Spinal cord (tissue), 10 donors: ENCODE measurements at places on chromosomes 2 and 18. TPM values are rescaled to one million over a fixed set of nuclear protein-coding genes. Genes with fewer than 3 reads are reported as not detected.

Gene ASB18
- 0.50 TPM for total RNA-seq

Gene GTF3C2
- total RNA-seq: 41.5 TPM

DNA sequence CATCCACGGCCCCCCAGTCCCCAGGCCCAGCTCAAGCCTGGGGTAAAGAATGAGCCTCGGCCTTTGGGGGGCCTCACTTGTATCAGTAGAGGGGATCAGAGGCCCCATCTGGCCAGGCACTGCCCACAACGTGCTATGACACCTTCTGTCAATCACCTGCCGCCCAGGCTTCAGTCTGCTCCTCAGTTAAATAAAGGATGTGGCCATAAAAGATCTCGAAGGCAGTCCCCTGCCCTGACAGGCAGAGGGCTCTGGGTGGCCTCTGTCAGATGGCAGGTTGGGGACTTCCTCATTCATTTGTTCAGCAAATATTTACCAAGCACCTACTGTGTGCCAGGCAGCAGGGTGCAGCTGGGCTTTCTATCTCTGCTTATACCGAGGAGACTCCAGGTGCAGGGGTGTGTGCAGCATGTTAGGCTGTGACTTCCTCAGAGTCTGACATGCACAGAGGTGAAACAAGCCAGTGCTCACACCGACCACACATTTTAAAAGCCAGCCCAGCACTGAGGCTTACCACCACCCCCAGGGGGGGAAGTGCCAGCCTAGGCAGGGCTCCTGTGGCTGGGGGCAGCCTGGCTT lies 166.4 kb downstream of the GALNT1 start:
- no peak for DNase-seq
- H3K27me3 ChIP-seq: no peaks in the 10 kb centered on the region
- no peak overlapping the region for H3K4me3 ChIP-seq
- no peak overlapping the region for H3K27ac ChIP-seq
- no peaks in the 10 kb centered on the region for H3K36me3 ChIP-seq

DNA sequence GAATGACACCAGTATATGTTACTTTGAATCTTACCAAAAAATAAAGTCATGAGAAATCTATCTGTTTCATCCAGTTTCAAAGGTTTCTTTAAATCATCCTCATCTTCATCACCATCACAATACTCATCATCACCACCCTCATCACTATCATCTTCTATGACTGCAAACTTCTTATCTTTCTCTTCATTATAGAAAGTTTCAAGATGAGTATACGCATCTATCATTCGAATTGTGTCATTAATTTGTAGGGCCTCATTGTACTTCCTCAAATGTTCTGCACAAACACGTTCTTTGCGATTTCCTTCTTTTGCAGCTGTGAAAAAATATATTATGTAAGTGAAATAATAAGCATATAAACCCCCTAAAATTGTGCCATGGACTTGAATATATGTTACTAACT lies 34.1 kb upstream of the FAP start:
- no peak for DNase-seq
- no peak overlapping the region for H3K4me3 ChIP-seq
- H3K36me3 ChIP-seq: no peaks in the 10 kb centered on the region
- no peak overlapping the region for H3K27ac ChIP-seq
- no peaks in the 10 kb centered on the region for H3K27me3 ChIP-seq

DNA sequence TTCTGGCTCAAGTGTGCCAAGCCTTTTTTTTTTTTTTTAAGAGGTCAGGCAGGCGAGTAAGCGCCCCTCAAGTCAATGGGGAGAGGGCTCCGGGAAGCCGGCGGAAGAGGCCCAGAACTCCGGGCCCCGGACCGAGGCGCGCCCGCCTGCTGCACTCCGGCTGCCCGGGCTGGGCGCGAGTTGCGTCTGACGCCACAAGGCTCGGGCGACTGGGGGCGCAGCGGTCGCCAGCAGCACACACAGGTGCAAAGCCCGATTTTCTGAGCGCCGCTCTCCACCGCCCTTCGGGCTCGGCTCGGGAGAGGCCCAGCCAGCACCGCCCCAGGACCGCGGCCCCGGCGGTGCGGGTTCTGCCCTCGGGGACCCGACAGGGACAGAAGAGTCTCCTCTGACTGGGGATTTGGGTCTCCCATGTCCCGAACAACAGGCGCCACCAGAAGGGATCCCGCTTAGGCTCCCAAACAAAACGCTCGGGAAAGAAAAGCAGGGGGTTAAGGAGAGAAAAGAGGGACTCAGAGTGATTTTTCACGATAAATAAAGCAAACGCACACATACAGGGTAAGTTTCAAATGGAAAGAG lies 787 bp downstream of the ERBB4 start:
- H3K36me3 ChIP-seq: no peaks in the 10 kb centered on the region
- H3K27ac ChIP-seq: peak overlapping the region; percentile 91
- H3K27me3 ChIP-seq: no peaks in the 10 kb centered on the region
- H3K4me3 ChIP-seq: peak overlapping the region; percentile 87
- peaks cover 23% of the 10 kb centered on the region for H3K4me1 ChIP-seq
